ENCODE measurements at places on chromosomes 7 and 10.

DNA sequence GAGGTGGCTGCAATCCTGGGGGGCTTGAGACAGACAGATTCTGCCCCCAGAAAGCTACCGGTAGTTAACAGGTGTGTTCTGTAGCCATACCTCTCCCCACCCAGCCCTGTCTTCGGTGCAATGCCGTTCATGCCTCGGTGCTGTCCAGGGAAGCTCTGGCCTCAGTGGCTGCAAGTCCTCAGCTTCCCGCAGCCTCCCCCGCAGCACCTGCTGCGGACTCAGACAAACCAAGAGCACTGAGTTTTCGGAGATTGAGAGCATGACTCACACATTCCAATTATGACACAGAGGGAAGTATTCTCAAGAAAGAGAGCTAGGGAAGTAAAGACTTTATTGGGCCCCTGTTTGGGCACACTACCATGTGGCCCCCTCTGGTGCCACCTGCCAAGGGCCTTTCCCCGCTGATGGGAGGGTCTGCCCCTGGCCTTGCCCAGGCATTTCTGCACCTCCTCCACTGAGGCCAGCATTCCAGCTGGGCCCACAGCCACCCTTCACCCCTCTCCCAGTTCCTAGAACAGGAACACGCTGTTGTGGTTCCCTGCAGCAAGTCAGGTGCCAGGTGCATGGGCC is 30.2 kb upstream of the EZH2 start:
- no peak for DNase-seq

DNA sequence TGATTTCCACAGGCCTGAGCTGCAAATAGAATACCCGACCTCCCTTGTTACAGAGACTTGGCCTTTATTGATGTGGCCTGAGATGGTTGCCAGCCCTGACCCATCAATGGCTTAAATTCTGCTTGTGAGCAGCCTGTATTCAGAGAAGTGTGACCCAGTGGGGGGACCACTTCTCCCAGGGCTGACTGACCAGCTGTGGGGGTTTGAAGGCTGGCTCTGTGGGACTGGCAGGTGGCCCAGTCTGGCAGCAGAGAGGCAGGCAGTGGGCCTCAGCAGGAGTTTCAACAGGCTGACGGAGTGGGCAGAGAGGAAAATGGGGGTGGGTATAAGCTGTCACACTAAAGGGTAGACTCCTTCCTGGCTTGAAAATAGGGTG is 12.2 kb upstream of the PPIF start:
- no peak for DNase-seq

GRCh38 chr7:75844158-75844557 is 30.6 kb upstream of the CCL24 start:
- no peak for DNase-seq

DNA sequence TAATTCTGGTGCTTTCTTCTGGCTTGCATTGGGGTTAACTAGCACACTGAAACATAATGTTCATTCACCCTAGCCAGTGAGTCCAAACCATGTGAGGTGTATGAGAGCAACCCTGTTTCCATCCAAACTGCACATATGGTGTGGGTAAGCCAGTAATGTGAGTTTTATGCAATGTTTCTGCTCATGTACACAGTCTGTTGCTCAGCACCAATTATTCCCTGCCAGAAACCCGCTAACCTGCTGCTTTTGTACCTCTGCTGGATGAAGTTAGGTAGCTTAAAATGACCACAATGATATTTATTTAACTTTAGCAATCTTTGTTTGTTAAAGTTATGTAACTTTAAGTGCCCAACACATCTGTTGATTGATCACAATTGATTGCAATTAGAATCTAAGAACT is 93.7 kb upstream of the RPA3 start:
- DNase-seq = no peak

DNA sequence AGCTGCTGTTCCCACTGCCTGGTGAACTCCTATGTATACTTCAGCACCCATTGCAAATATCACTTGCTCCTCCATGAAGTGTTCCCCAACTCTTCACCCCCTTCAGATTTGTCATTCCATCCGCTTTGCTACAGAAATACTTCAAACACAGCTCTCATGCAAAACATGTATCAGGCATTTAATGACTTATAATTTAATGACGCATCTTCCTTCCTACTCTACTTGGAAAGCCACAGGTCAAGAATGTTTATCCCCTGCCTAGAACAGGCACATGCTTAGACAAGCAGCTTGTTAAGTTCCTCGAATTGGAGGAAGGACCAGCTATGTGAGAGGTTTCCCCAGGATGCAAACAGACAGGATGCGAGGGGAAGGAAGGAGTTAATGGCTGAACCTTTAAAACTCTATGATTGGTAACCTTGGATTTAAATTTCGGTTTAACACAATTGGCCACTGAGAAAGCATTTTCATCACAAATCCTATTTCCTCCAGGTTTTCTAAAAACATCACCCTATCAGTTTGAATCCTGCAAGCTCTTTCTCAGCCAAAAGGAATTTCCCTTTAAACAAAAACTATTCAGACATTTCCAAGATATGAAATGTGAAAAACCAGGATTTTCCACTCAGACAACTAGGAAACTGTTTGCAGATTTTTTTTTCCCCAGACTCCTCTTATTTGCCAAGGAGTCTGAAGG is 11.5 kb downstream of the CREB3L2 start:
- DNase-seq = no peak

DNA sequence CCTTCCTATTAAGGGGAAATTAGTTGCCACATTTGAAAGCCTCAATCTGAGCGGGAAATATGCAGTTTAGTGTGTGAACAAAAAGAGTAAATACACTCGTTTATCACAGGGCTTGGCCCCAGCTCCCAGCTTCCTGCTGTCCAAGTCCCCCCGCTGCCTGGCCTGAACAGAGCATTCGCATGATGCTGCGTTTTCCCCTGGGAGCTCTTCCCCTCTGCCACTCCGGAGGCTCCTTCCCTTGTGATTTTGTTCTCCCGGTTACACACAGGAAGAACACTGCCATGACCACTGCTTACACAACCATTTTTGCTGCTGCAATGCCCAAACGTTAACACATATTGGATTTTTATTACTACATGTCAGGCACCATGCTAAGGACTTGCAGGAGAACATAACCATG is 120.7 kb upstream of the ADARB2 start:
- DNase-seq = no peak

GRCh38 chr10:119120413-119120867 is 16.5 kb downstream of the DENND10 start:
- DNase-seq = no peak

Measured in stimulated activated naive CD4-positive, alpha-beta T cell (primary cell).